ENCODE measurements at places on chromosomes 1 and 21.
A peak's percentile ranks its signal among the peaks of the same experiment; 100 is the strongest.

DNA sequence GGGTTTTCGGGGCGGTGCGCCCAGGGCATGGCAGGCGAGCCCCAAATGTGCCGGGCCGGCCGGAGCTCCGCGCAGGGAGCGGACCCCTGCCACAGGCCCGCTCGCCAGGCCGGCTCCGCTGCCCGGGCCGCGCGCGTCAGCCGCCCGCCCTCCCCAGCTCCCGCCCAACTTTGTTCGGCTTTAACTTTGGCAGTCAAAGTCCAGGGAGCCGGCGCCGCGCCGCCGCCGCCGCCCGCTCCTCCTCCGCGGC lies 488 bp downstream of the SLC35D1 start:
- DNase-seq, result no peak

DNA sequence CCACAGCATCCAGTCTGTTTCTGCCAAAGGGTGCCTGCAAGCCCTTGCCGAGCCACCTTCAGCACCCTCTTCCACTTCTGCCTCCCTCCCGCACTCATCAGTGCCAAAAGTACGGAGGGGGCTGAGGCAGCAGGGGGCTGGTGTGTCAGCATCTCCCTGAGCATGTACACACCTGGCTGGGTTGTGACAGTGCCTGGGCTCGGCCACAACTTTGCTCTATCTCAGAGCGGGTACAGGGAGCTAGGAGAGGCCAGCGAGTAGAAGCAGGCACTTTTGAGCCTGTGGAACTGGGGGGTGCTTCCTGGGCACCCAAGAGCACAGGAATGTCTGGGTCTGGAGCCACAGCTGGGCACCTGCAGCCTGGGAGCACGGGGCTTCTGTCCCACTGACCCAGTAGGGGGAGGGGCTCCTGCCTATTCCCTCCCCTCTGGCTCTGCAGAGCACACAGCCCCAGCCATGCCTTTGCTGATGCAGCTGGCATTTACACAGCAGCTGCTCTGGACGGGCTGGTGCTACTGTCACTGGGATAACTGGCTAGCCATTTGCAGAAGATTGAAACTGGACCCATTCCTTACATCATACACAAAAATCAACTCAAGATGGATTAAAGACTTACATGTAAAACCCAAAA lies 319.8 kb upstream of the RRP15 start:
- DNase-seq, result no peak

DNA sequence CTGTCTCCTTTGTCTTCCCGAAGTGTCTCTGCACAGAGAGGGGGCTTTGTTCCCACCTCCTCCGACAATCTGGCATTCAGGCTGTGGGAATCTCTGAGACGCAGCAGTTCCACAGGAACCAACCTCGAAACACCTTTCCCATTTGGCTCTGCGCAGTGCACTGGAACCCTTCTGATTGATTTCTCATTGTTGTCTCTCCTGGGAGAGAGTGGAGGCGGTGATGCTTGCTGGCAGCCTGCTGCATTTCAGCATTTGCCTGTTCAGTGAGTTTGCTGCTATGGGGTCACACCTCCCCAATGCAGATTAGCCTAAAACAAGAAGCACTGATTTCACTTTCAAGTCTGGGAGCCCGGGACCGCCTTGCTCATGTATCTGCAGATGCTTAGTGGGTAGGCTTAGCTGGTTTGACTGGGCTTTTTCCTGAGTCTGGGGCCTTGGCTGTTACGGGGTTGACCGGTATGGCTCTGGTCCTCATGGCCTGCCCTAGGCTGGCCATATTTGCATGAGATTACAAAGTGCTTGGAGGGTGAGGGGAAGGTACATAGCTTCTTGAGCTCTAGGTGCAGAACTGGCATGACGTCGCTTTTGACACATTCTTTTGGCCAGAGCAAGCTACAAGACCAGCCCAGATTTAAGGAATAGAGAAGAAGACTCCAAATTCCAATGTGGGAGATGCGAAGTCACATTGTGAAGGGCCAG lies 695.3 kb downstream of the PTPRU start:
- DNase-seq, result no peak

GRCh38 chr1:152035539-152036266 lies 1.1 kb downstream of the S100A11 start:
- peak; percentile 13 for DNase-seq

DNA sequence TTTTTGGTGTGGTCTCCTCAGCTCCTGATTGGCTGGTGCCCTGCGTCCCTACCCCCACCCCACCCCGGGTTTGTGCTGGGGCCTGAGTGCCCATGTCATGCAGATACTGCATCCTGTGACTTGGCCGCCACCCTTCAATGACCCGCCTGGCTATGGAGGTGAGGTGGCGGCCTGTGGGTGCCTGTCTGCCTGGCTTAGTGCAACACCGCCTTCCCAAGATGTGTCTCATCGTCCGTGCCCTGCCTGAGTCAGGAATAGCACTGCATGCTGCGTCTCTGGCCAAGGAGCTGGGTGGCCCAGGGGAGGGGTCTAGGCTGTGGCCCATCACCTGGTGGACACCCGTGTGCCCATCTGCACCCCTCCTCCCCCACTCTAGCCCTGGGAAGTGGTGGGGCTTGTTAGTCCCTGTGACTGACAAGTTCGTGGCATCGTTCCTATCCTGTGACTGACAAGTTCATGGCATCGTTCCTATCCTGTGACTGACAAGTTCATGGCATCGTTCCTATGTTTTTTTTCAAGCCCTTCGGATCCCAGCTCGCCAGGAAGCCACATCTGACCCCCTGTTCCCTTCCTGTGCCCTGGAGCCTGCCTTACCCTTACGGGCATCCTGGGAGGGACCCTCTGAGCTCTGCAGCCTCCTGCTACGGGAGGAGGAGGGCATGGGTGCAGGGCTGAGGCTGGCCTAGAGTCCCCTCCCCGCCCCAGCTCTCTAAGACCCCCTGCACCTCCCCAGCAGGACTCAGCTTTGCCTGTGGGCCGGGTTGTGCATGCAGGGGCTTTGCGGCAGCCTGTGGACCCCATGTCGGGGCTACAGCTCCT lies 7.5 kb downstream of the SLX9 start:
- DNase-seq, result no peak

DNA sequence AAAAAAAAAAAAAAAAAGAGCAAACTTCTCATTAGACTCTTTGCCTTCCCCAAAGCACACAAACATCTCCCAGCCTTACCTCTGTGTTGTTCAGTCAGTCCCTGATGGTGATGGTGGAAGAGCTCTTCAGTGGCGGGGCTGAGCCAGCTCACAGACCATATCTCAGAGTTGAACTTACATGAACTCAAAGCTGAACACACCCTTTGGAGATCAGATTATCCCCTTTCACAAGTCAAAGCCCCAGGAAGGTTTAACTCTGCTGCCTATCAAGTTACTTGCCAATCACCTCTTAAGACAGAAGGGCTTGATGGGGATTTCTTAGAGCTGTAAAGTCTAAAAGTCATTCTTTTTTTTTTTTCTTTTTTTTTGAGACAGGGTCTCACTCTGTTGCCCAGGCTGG lies 55.2 kb upstream of the L1TD1 start:
- DNase-seq, result no peak

- no peak for DNase-seq
These were observed 28.8 kb downstream of the VANGL2 start for GRCh38 chr1:160429125-160429561.

GRCh38 chr1:3403388-3404231 lies 50.9 kb upstream of the ARHGEF16 start:
- no peak for DNase-seq

- no peak for DNase-seq
These were observed 31.2 kb upstream of the MAP1LC3C start for GRCh38 chr1:242030071-242030470.

DNA sequence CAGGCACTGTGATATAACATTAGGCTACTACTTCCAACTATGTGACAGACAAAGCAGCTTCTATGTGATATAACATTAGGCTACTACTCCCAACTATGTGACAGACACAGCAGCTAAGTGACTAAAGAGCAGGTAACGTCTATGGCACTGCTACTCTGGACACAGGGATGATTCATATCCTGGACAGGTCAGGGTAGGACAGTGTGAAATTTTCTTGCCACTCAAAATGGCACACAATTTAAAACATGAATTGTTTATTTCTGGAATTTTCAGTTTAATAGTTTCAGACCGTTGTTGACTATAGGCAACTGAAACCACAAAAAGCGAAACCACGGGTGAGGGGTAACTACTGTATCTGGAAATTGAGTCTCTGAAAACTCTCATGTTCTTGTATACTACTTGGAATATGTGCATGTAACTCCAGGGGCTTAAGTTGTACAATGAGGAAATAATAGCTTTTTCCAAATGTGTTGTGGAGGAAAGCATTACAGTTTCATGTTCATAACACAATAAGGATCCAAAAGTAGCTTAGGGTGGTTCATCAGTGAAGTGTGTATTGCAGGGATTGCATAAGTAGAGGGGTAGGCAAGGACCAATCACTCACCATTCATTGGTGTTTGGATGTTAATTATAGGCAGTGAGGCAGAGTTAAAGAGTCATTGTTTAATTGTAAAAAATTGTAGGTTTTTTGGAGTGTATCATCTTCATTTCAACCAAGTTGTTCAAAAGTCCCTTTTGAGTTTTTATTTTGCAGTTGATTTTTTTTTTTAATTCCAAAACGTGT lies 5.3 kb downstream of the DTL start:
- peak; percentile 43 for DNase-seq

GRCh38 chr1:92515796-92516201 lies 29.1 kb upstream of the GFI1 start:
- peak; percentile 84 for DNase-seq

DNA sequence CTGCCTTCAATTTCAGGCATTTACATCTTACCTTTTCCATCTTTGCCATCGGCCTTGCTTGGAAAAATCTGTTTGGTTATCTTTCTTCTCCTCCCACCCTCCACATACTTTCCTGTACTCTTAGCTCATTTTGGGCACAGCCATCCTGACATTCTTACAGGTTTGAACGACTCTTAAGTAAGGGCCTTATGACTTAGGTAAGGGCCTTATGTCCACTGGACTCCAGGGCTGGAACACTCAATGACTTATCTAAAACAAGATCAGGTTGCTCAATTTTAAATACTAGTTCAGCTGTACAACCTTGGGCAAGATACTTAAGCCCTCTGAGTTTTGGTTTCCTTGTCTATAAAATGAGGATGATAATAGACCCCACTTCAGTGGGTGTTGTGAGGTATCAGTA lies 40.9 kb downstream of the C1orf21 start:
- no peak for DNase-seq

- DNase-seq, result peak; percentile 9
These were observed 5.8 kb upstream of the TGFB2 start for GRCh38 chr1:218339267-218339831.

GRCh38 chr21:31879911-31880310 lies 7.1 kb downstream of the HUNK start:
- no peak for DNase-seq

GRCh38 chr1:51506537-51506936 lies 12.5 kb downstream of the EPS15 start:
- no peak for DNase-seq

GRCh38 chr1:51568231-51568935 lies 48.5 kb upstream of the OSBPL9 start:
- no peak for DNase-seq

DNA sequence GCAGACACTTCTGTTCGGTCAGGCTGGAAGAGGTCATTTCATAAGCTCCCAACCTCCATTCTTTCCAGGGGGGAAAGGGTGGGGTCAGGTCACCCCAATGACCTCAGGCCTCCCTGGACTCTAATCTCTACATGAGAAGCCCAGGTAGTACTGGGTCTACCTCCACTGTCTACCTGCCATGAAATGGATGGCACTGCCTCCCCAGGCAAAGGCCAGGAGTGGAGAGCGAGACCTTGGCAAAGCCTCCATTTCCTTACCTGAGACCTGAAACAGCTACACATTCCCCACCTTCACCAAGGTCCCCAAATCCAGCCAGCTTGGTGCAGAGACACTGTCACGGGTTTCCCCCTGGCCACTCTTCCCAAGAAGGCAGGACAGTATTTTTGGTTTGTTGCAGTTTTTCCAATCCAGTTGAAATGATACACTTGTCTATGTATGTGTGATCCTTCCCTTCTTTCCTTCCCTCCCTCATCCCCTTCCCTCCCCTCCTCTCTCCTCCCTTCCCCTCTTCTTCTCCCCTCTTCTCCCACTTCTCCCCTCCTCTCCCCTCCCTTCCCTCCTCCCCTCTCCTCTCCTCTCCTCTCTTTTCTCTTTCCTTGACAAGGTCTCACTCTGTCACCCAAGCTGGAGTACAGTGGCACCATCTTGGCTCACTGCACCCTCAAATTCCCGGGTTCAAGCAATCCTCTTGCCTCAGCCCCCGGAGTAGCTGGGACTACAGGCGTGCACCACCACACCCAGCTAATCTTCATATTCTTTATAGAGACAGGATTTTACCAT lies 16.1 kb downstream of the BTG2 start:
- no peak for DNase-seq

GRCh38 chr1:182851825-182852224 lies 12.7 kb downstream of the DHX9 start:
- DNase-seq, result no peak

GRCh38 chr1:201503397-201504176 lies 3.3 kb downstream of the CSRP1 start:
- no peak for DNase-seq

DNA sequence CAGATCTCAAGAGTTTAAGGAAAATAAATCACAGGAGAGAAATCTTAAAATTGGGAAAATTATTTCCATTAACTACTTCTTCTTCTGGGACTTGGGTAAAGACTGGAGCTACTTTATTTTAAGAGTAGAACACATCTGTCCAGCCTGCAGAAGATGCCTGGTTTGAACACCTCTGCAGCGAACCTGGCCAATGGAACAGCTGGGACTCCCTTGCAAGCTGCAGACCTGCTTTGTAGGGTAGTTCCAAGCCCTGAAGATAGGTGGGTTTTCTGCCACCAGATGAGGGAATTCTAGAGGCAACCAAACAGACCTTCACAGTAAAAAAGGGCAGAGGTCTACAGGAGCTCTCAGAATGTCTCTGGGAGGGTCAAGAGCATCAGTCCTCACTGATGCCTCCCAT lies 86.5 kb upstream of the CACNA1E start:
- DNase-seq, result no peak

- peak; percentile 16 for DNase-seq
These were observed 2.9 kb upstream of the DIP2A start for GRCh38 chr21:46455575-46456385.

GRCh38 chr1:172473302-172473701 lies 29.4 kb upstream of the PIGC start:
- DNase-seq, result peak; percentile 94

- DNase-seq, result no peak
These were observed 85.3 kb upstream of the WDR26 start for GRCh38 chr1:224519874-224520273.

GRCh38 chr1:218376722-218377121 lies 31.6 kb downstream of the TGFB2 start:
- no peak for DNase-seq

DNA sequence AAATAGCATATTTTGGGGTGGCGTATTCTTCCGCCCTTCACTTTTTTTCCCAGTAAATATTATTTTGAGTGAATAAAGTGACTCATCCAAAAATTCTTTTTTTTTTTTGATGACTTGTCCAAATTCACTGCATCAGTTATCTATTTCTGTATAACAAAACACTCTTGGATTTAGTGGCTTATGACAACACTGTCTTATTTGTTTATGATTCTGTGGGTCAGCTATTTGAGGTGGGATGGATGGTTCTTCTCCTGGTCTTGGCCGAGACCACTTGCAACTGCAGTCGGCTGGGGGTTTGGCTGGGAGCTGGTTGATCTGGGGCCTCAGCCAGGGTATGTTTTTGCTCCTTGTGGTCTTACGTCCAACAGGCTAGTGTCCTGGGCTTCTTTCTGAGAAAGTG lies 39.9 kb upstream of the SRSF10 start:
- DNase-seq, result no peak

Measured in MV-4-11 (cell line).